ENCODE measurements at places on chromosomes 16 and 17.

GRCh38 chr16:14284930-14285512 lies 213.9 kb downstream of the MRTFB start:
- DNase-seq, result peak; percentile 86

- DNase-seq, result peak; percentile 92
These were observed at the start of gene CFAP52 for GRCh38 chr17:9576521-9577372. Gene CFAP52 (plus strand): TSS chr17:9576642. CDS start chr17:9576696, 54 bp downstream.

DNA sequence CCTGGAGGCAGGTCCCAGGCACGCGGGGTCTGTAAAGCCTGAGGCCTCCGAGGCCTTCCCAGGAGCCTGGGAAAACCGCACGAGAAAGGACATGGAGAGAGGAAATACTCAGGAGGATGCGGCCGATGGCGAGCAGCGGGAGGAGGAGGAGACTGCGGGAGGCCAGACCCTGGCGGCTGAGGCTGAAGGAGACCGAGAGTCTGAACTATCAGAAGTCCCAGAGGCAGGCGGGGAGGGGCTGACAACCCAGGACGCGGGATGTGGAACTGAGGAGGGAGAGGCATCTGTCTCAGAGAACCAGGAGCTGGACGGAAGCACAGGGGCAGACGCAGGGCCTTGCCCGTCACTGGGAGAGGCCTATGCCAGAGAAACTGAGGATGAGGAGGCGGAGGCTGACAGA lies 2.4 kb downstream of the APOBR start:
- DNase-seq, result no peak

- no peak for DNase-seq
These were observed 106.7 kb downstream of the TOX3 start for GRCh38 chr16:52440248-52440647.

- peak; percentile 36 for DNase-seq
These were observed 1.0 kb downstream of the ZNF319 start for GRCh38 chr16:57999366-57999970.

All from neural progenitor cell (in vitro differentiated cells).